Stimulated activated CD8-positive, alpha-beta memory T cell treated with anti-CD3 and anti-CD28 coated beads, Interleukin-4, amount 100 ng/mL, for 4 hours (primary cell): ENCODE measurements at places on chromosomes 6 and 20.

GRCh38 chr6:166959911-166960608 is 3.7 kb upstream of the RNASET2 start:
- no peak for DNase-seq

GRCh38 chr20:8490076-8490830 is 358.2 kb downstream of the PLCB1 start:
- no peak for DNase-seq

GRCh38 chr6:162151021-162151665 is 576.4 kb downstream of the PRKN start:
- no peak for DNase-seq

- no peak for DNase-seq
These were observed 94.3 kb downstream of the THBS2 start for GRCh38 chr6:169159331-169159730.

DNA sequence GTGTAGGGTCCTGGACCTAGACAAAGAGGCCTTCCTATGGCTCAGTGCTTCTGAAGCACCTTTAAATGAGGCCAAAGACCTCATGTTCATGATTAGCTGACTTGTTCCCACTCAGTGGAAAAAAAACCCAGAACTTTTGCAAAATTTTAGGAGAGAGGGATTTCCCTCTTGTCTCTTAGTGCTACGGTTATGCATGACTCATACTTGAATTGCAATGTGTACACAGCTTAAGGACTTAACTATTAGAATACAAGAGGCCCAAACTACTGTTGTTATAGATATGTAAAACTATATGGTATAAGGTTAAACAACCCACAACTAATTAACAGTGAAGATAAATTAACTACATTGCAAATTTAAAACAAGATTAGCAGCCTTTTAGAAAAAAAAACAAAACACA is 32.3 kb upstream of the HLA-A start:
- no peak for DNase-seq

- DNase-seq, result no peak
These were observed 50.7 kb downstream of the EFCAB8 start for GRCh38 chr20:32909451-32909850.

DNA sequence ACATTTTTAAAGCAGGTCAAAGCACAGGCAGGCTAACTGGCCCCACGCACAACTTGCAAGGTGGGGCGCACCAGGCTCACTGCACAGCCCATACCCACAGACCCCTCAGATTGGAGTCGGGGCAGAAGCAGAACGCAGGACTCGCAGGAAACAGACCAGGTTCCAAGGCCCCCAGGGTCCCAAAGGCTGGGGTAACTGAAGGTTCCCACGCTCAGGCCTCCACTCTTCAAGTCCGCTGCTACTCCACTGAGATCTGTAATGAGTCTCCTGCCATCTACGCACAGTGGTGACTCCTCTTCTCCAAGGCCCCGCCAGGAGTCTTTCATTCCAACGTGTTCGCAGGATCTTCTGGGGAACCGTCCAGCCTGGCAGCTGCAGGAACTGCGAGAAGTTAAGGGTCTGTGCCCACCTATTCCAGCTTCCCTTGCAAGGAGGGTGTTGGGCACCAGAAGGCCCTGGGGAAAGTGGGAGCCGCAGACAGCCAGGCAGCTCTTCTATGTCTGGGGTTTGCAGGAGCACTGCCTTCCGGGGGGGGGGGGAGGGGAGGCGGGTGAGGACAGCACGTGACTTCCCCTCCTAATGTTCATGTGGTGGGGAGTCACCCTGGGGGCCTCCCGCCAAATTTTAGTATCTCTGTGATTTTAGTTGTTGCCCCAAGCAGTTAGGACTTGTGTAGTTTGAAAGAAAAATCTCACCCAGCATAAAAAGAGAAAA is 2.0 kb upstream of the TAF4 start:
- DNase-seq, result no peak

DNA sequence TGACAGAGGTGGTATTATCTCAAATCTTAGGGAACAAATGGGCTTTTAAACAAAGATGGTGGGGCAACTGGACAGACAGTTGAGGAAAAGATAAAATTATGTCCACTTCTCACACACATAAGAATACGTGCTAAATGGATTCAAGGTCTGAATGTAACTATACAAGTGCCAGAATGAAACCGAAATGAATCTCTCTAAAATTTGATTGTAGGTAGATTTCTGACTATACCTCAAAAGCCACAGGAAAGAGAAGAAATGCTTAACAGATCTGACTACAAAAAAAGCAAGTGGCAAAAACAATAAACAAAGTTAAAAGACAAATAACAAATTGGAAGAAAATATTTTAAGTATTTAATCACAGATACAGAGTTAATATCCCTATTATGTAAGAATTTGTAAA is 182.7 kb upstream of the OLIG3 start:
- no peak for DNase-seq

- no peak for DNase-seq
These were observed 54.7 kb upstream of the HFE start for GRCh38 chr6:26032340-26033084.

- DNase-seq, result no peak
These were observed 4.0 kb upstream of the FOXS1 start for GRCh38 chr20:31849306-31849930.

GRCh38 chr20:4018023-4018748 is 2.8 kb upstream of the RNF24 start:
- DNase-seq, result no peak

- no peak for DNase-seq
These were observed 33.9 kb upstream of the FAM83D start for GRCh38 chr20:38892091-38892981.

DNA sequence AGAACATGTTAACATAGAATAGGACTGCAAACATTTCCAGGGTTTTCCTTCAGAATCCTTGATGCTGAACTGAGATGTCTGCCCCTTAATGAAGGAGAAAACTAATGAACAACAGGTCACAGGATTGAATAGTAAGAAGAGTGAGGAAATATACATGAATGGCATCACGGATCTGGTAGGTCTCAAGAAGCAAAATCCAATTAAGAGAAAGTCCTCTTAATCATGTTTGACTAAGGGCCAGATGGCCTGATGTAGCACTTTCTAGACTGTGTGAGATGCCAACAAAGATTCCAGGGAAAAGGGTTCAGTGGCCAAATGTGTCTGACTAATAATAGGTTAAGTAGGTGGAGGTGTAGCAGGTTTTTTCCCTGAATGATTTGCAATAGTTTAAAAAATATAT is 13.7 kb upstream of the SHPRH start:
- no peak for DNase-seq

DNA sequence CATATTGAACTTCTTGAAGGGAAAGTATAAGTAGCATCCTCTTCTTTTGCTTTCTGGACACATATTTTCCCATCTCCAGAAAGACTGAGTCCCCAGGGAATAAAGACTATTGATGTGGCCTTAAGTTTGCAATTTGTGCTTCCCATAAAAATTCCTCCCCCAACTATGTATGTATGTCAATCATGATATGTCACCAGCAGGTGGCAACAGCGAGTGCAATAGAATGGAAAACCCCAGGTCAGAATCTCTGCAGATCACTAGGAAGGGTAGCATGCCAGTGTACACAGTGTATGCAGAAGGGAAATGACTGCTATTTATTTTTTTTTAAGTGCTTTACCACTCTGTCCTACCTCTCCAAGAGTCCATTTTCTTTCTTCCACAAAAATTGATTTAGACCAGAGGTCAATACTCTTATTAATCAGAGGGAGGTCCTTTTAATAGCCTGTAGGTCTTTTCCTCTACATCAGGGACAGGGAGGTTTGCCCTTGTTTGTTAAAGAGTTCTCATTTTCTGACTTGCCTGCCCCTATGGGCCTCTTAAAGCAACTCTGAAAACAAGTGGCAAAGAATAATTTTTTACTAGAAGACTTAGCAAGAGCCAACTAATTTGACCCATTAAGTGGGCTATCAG is 61.4 kb downstream of the BMP2 start:
- DNase-seq, result no peak

DNA sequence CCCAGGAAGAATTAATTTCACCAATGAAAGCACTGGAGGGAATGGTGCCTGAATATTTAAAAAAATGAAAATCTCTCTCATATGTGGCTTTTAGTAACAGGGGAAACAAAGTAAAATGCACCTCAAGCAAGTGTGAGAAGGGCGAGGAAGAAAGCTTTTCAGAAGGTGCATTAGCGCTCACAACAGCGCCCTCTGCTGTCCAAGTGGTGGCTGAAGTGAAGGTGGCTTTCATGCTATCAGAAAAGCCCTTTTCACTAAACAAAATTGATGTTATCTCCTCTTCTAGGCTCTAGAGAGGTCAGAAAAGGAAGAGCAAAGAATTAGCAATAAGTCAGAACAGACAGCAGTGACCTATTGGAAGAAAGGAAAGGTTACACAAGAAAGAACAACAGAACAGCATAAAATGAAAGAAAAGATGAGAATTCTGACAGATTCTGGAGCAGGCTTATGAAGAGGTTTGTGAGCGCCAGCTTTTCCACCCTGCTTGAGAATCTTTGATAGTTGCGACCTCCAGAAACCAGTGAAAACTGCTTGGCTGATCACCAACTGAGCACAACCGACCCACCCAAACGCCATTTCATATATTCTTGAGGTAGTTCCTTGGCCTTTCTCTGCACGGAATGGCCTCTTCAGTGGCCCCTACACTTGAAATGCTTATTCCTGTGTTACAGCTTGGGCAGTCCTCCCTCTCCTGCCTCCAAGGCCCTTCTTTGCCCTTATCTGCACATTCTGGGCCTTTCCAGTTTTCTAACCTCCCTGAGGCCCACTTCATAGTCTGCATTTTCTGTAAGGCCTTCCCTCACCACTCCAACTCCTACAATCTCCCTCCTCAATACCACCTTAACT is 45.3 kb downstream of the SMLR1 start:
- peak; percentile 30 for DNase-seq

DNA sequence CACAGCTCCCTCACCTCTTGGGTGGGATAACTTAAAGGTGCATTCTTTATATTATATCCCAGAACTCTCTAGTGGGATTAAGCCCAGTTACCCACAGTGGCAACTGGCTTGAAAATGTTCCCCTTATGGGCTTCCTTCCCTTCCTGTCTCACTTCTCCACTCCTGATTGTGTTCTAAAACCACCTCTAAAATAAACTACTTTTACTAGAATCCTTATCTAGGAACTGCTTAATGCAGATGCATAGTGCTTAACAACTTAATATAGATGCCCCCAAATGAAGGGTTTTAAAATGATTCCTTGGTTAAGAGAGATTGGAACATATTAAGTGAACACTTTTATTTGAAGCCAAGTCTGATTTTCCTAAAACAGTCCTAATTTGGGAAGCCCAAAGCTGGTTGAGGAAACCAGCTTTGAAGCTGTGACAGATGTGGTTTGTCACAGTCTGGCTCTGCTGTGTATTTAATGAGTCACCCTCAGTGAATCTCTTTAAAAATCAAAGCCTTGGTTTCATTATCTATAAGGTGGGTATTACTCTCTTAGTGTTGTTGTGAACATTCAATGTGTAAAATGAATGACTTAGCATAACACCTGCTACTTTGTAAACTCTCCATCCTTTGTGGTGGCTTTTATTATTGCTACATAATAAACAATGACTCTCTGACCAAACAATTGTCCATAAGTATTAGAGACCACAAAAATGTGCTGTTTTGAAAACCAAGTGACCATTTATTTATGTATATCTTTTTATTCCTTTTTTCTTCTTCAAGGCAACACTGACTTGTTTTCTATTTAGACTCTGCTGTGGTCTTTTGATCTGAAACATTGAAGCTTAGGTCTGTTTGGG is 24.4 kb downstream of the PLCB1 start:
- DNase-seq, result no peak

DNA sequence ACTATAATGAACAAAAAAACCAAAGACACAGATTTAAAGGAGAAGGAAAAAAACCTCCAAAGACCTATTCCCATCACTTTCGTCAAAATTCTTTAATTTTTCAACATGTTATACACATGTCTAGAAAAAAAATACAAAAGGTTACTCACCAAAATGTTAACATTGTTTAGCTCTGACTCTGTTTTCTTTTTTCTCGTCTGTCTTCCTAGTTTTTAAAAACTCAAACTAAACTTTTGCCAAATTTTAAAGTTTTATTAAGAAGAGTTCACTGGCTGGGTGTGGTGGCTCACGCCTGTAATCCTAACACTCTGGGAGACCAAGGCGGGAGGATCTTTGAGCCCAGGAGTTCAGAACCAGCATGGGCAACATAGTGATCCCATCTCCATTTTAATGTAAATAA is 10.8 kb downstream of the MCUR1 start:
- DNase-seq, result no peak

GRCh38 chr20:1965520-1966351 is 28.1 kb downstream of the PDYN start:
- DNase-seq, result peak; percentile 74
